ENCODE measurements at places on chromosomes 4 and X.

DNA sequence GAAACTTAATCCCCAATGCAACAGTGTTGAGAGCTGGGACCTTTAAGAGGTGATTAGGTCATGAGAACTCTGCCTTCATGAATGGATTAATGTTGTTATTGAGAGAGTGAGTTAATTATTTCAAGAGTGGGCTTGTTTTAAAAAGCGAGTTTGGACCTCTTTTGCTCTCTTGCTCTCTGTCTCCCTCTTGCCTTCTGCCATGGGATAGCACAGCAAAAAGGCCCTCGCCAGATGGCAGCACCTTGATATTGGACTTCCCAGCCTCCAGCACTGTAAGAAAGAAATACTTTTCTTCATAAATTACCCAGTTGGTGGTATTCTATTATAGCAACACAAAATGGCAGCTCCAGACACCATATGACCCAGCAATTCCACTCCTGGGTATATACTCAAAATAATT lies 7.0 kb upstream of the ATP6AP2 start:
- DNase-seq: peak; percentile 20

DNA sequence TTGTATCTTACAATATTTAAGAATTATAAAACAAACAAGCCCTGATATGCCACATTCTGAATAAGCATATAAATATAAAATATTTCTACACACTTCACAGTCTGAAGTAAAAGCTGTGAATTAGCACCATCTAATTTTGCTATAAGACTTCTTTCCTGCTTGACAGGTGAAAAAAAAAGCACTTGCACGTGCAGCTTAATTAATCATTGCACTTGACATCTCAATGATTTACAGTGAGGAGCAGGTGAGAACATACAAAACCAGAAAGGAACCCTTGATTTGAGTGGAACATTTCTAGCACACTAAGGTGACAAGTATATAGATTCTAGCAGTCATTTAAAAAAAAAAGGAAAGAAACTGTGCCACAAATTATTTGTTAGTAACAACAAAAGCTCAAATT lies 47.9 kb downstream of the CHIC2 start:
- no peak for DNase-seq

- DNase-seq: no peak
Observed at GRCh38 chr4:52032005-52032404, 6.1 kb downstream of the SGCB start.

DNA sequence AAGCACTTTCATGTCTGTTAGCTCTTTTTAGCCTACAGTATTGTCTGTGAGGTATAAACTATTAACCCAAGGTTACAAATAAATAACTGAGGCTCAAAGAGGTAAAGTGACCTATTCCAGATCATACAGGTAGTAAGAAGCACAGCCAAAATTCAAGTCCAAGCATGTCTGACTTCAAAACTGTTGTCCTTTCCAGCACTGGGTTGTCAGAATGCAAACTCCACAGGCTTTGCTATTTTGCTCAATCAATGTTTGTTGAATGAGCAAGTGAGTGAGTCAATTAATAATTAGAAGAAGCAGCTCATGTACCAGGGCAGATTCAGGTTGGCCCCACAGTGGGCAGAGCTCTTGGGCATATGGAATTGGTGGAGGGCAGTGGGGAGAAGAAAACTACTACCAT lies 134.1 kb upstream of the ARHGEF9 start:
- no peak for DNase-seq

DNA sequence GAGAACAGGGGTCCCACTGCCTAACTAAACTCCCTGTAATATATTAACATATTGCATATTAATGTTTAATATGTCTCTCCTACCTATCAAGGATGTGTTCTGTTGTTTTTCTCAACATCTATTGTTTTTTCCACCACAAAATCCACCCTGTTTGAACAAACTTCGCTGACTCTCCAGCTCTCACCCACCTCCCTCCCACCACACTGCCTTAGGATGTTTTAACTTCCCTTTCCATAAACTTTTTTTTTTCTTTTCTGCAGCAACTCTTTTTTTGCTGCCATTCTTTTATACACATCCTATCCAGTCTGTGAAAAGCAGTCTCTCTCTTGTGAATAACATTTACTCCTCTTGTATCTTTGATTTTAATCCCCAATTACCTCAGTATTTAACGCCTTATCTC lies 226.1 kb downstream of the PCDH7 start:
- DNase-seq: no peak

DNA sequence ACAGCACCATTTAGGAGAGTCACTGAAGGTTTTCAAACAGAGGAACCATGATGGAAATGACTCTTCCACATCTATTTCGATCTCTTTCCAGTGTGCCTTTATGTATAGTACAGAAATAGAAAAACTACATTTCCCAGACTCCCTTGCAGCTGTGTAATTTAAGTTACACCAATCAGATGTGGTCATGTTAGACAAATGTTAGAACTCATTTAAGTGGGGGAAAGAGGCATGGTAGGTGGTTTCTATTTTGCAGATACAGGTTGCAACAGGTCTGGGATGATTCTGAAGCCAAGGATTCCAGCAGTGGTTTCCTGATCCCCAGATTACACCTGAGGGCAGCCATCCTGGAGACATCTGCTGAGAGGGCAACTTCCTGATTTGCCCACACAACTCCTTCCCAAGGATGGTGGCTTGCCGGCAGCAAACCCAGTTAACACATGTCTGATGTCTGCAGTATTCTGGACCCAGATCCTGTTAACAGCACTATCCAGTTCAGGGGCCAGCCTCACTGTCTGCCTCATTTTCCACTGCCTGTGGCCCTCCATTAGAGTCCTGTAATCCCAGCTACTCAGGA lies 38.7 kb upstream of the PDK3 start:
- DNase-seq: no peak

DNA sequence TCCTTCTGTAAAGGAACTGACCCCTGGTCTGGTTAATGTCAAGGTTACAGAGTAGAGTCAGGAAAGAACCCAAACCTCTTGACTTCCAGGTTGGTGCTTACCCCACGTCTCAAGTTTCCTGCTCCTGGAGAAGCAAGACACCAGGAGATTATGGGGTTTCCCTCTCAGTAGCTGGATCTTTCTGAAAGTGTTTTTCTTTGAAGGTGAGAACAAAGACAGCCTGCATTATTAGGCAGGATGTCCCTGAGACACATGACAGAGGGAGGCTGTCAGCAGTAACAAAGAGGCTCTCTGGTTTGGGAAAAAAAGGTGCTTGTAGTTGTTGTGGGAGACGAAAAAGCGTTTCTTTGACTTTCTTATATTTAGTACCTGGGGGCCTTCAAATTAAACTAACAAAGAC lies 44.7 kb upstream of the IGFBP7 start:
- no peak for DNase-seq

DNA sequence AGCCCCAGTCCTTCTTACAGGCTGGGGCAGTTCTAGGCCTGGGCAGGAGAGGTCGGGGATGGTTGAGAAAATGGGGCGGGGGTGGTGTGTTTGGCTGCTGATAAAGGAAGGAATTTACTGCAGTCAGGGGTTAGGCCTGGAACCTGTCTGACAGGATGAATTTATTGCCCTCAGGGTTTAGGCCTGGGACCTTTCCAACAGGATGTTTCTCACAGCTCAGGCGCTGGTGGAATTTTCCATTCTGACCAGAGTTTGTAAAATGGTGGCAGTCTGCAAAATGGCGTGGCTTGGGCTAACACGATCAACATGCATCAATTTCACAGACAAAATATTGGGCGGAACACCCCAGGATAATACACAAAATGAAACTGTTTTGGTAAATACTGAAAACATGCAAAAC lies 83.5 kb upstream of the SPIN4 start:
- no peak for DNase-seq

GRCh38 chrX:118657413-118657812 lies 70.0 kb upstream of the IL13RA1 start:
- no peak for DNase-seq

- no peak for DNase-seq
Observed at GRCh38 chr4:8316911-8317351, 47.4 kb downstream of the HTRA3 start.

- DNase-seq: no peak
Observed at GRCh38 chr4:118798658-118799057, 37.3 kb downstream of the SEC24D start.

DNA sequence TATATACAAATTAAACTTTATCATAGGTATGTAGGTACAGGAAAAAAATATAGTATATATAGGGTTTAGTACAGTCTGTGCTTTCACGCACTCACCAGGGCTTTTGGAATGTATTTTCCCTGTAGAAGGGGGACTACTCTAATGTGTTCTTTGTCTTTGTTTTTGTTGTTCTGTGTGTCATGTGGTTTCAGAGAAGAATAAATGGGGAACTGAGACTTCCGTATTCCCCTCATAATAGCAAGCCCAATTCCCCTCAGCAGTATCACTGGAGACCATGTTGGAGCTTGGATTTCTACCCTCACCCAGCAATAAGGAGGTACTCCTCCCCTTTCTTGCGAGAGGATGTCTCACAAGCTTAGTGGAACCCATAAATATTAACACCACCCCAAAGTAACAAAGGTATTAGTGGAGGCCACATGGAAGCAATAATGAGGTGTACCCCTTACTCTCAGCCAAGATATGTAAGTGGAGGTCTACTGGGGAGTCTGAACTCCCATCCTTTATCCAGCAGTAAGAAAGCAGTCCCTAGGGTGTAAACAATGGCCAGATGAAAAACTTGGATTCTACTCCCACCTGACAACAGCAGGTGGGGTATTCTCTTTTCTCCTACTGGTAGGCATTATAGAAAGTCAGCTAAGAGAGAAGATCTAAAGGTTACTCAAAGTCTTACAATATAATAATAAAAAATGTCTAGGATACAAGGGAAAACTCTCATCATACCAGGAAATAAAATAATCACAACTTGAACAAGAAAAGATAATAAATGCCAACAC lies 805.4 kb upstream of the GALNTL6 start:
- DNase-seq: no peak

GRCh38 chr4:61375301-61375700 lies 175.2 kb downstream of the ADGRL3 start:
- no peak for DNase-seq

DNA sequence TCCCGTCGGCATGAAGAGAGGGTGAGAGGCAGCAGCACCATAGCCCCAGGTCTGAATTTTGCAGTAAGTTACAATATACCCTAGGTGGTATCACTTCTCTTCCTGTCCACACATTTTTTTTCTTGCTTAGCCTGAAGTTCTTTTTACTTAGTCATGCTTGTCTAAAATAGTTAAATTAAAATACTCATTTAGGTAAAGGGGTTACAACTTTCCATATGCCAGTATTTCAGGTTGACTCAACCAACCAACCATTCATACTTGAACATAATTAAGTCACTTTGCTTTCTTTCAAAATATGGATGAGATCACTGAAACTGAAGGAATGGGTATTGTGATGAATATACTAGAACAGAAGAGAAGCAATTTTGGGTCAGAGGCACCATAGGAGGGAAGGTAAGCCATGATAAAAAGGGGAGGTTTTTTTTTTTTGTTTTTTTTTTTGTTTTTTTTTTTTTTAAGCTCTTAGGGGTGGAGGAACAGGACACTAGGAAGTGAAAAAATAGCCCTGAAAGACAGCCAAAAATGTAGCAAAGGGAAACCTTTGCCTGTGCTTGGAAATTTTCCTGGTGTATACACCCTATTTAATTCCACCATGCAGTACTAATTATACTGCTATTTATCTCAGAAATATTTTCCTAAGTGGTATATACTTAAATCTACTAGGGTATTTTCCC lies 41.8 kb downstream of the RPS6KA3 start:
- no peak for DNase-seq

DNA sequence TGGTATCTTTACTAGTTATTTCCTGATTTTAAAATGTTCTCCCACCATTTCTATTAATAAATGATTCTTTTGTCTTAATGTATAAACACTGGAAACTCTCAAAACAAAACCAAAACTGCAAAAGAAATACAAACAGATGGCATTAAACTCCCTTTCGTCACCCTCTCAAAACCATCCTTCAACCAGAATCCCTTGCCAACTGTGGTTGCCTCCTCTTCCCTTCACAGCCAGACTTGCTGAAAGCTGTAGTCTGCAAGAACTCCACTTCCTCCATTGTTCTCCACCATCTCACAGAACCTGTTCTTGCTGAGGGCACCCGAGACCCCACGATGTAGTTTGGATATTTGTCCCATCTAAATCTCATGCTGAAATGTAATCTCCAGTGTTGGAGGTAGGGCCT lies 96.5 kb downstream of the WWC2 start:
- no peak for DNase-seq

DNA sequence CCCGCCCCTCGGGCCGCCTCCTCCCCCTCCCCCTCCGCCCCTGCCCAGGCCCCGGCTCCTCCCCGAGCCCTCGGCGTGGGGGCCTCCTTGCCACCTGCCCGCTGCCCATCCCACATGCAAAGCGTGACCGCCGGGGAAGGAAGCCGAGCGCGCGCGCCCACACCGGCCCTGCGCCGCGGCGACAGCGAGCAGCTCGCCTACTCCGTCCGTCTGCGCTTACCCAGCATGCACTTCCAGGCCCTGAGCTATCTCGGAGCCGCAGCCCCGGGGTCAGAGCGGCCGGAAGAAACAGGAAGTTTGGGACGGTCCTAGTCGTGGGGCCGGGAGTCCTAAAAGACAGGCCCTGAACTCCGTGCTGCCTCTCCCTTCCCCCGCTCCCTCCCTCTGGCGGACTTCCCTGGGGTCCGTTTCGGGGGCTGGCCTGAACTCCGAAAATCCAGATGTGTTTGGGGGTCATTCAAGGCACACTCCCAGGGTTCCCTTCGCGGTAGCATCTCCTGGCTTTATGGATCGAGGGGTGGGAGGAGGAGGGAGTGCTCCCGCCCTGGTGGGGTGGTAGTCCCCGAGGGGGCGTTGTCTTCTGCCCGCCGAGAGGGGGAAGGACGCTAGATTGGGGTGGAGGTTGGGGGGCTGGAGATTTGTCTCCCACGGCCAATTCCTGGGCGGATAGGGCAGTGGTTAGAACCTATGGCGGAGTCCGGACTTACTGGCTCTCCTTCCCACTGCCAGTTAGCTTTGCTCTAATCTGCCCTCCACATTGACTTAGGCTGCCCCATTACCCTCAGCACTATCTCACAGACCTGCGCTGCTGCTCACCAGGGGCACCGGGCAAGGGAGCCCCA lies 25.0 kb upstream of the BCORL1 start:
- peak; percentile 60 for DNase-seq

DNA sequence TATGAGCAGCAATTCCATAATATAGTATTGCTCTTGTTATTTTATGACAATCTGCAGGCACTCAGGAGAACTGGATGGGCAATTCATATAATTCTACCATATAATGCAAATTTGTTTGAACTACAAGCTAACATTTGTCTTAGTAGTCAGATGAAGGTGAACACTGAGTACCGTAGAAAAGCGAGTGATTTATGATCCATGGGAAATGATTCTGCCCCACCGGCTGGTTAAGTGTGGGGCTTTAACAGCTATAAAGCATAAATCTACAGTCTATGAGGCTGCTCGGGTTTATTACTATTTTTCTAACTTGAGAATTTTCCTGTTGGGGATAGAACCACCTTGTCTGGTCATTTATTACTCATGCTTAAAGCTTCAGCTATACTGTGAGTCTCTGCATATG lies 275.5 kb downstream of the PCDH10 start:
- DNase-seq: no peak

GRCh38 chr4:154329939-154330338 lies 161.7 kb downstream of the DCHS2 start:
- DNase-seq: no peak

- DNase-seq: no peak
Observed at GRCh38 chr4:82643994-82644733, 82.4 kb upstream of the TMEM150C start.

Data from stimulated activated CD4-positive, alpha-beta T cell treated with anti-CD3 and anti-CD28 coated beads, Interleukin-2, amount 100 ng/mL, for 24 hours (primary cell).